Activated gamma-delta T cell treated with anti-CD3 and anti-CD28 coated beads, Interleukin-2, amount 50 U/mL, for 16 hours (primary cell): ENCODE measurements at places on chromosomes 3 and 15.

DNA sequence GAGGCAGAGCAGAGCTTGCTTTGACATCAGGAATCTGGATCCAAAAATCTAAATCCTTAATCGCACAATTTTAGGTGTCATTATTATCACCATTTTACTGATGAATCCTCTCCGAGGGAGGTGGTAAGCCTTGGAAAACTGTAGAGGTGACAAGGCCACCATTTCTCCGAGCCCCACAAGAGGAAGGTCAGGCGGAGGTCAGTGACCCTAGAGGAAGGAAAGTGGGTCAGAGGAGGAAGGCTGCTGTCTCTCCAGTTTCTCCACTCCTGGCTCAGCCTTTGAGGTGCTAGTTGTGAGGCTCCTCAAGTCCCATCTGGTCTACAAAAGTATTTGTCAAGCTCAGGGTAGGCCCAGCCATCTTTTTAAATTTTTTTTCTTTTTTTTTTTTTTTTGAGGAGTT, 3.2 kb downstream of the DVL3 start:
- no peak for DNase-seq

DNA sequence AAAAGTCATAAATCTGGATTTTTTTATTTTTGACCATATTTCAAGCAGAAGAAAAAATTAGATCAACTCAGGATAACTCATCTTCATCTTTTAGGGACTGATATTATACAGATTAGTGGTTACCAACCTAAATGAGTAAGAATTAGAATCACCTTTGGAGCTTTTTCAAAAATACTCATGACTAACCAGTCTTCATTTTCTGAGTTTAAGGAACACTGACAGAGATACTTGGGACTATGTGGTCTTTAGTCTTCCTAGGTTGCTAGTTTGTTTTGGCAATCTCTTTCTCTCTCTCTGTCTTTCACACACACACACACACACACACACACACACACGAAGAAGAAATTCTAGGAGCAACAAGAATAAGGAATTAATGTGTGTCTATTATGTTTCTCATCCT, 50.1 kb downstream of the TMOD3 start:
- DNase-seq: no peak

- DNase-seq: no peak
Observed at GRCh38 chr3:123627673-123628670, 43.1 kb upstream of the HACD2 start.

DNA sequence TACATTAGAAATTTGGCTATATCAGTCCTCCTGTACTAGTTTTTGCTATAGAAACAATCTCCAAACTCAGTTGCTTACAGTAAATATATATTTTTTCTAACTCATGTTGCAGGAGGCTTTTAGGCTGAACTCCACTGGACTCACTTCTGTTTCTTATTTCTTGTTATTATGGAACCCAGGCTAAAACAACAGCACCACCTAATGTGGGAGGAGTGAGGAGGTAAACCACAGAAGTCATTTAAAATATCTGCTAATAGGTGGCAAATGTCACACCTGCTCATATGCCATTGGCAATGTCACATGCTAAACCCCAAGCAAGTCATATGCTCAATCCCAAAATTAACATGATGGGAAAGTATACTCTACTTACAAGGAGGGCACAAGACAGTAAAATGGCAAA, 462.2 kb downstream of the PLOD2 start:
- no peak for DNase-seq

- no peak for DNase-seq
Observed at GRCh38 chr3:23796518-23796917, 9.2 kb upstream of the UBE2E1 start.

GRCh38 chr3:125028657-125029056, 27.1 kb downstream of the HEG1 start:
- DNase-seq: no peak

GRCh38 chr3:112530573-112530972, 31.2 kb downstream of the ATG3 start:
- DNase-seq: no peak
